ENCODE measurements at places on chromosomes 11 and 22.

DNA sequence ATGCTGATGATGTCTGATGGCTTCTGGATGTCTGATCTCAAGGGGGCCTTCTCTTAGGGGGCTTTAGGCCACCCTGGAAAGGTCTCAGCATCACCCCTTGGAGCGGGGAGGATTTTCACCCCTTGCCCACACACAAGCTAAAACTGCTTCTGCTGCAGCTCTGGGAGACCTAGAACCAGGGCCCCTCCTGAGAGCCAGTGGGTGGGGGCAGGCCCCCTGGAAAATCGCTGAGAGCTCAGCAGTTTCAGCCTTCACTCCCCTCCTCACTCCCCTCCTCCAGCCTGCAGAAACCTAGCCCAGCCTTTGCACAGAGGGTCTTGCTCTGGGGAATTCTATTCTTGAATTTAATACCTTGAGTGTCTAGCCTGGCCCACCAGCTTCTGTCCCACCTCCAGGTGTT lies 17.2 kb downstream of the CD6 start:
- DNase-seq = no peak

DNA sequence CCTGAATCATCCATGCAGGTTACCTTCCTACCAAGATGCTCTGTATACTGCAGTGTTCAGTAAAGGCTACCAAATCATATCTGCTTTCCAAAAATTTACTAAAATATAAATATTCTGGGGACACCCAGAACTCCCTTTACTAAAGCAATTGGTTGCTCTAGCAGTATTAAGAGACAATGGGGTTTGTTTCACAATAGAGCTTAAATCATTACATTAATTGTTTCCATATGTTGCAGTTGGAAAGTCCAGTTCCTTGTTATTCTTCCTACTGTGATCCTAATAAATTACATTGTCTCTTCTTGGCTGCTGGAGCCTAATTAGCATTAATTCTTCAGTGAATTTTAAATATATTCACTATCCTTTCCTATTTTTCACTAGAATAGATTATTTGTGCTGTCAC lies 316.0 kb upstream of the MTNR1B start:
- no peak for DNase-seq

DNA sequence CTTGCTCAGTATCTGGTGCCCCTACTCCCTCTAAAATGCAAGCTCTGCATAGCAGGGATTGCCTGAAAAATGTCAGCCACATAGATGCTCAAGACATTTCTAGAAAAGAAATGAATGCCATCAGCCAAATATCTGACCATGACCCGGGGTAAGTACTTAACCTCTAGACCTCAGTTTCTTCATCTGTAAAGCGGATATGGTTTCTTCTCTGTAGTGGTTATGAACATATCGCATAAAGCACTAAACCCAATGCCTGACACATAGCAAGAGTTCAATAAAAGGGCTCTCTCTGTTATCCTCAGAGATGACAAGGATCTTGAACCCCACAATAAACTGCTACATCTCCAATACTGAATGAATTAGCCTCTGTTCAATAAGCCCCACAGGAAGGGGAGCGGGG lies 122.6 kb downstream of the ABTB2 start:
- no peak for DNase-seq

DNA sequence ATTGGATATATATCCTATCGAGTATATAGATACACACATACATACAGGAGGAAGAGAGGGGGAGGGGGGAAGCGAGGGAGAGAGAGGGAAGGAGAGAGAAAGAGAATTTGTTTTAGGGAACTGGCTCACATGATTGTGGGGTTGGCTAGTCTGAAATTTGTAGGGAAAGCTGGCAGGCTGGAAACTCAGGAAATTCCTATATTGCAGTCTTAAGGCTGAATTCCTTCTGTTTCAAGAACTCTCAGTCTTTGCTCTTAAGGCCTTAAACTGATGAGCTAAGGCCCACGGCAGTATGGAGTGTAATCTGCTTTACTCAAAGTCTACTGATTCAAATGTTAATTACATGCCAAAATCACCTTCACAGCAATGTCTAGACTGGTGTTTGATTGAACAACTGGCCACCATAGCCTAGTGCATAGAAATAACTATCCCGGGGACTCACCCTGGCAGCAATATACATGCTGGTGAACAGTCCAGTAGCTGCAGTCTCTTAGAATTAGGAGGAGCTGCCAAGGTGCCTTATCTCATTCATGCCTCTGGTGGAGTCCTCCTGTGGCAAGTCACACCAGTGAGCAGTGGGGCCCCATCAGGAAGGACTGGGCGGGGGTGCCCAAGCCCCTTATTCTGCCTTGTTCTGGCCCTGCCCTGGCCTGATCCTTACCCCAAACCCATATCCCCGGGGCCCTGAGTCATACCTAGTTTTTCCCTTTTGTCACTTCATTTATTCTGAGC lies 59.7 kb upstream of the AMPD3 start:
- no peak for DNase-seq

- no peak for DNase-seq
These were observed 39.1 kb upstream of the LIPT2 start for GRCh38 chr11:74532501-74533246.

- DNase-seq = no peak
These were observed 15.4 kb downstream of the P2RY6 start for GRCh38 chr11:73287400-73288101.

DNA sequence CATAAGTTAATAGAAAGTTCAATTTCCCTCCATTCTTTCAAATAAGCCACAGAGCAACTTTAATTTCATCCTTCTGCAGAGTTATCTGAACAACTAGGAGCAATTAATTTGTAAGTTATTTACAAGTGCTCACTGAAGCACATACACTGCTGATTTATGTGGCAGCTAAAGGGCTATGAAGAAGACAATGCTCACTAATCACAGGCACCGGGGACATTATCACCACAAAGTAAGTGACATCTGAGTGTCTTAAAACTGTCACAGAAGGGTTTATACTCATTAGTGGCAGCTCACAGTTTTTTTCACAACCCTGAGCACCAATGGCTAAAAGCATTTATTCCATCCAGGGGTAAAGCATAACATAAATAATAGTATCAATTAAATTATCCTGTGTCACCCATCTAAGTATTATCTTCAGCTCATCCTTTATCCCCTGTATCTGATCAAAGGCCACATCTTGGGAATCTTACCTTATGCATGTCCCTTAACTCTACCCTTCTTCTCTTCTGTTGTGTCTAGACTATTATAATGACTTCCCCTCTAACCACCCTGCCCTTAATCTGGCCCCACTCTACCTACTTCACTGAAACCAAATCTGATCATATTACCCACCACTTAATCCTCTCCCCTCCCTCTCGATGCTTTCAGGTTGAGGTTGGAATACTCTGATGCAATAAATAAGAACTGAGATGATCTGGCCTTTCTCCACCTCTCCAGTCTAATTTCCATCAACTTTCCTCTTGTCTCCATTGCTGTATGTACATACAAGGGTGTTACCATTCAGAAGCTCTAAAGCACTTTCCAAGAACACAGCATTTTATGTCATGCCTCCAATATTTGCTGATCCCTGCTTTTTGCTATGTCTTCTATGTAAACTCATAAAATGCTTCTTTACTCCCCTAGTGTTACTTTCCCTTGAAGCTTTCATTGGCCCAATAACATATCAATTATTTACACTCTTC lies 252.7 kb downstream of the CASP12 start:
- DNase-seq = no peak

GRCh38 chr11:114180301-114181055 lies 115.7 kb upstream of the NNMT start:
- peak; percentile 18 for DNase-seq

DNA sequence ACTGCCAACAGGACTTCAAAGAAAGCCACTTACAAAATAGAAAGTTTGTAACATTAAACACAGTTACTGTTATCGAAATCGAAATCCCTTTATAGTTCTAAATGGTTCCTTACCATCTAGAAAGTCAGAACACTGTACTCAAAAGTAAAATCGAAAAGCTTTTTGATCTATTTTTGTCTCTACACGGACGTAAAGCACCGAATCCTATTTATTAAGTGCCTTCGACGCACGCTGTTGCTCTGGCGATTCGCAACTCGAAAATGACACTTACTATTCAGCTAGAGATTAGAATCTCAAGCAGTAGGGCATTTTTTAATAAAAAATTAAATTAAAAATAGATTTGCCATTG lies 78.3 kb downstream of the LARGE1 start:
- no peak for DNase-seq

DNA sequence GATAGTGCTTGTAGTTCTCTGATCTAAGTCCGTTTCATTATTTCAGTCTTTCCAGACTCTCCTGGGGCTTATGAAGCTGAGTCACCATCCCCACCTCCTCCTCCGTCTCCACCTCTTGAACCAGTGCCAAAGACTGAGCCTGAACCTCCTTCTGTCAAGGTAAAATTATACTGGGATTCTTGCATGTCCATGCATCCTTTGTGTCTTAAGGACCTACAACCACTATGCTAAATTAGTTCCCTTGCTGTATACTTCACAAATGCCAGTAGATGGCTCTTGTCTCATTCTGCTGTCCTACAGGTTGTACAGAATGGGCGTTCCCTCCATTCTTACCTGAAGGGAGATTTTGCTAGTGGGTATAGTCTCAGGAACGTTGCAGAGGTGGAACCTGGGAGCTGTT lies 42.2 kb downstream of the POLD3 start:
- peak; percentile 44 for DNase-seq

- DNase-seq = peak; percentile 81
These were observed 85.2 kb downstream of the CCDC81 start for GRCh38 chr11:86459682-86460460.

DNA sequence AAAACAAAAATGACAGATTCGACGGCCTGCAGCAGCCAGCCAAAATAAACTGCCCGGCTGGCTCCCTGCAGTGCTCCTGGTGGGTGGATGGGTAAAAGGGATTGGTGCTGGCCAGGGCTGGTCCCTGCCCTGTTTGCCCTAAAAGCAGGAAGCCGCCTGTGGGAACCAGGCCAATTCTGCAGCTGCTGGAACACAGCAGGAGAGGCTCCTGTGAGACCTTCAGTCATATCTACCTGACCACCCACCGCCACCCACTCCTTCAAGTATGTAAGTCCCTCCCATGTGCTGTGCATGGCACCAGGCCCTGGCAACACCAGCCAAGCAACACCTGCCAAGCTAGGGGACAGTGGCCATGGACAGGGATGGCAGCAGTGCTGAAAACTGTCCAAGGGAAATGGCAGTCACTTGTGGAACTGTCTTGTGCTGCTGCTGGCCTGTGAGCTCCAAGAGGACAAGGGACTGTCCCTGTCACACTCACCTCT lies 48.7 kb upstream of the ARFGAP3 start:
- no peak for DNase-seq

DNA sequence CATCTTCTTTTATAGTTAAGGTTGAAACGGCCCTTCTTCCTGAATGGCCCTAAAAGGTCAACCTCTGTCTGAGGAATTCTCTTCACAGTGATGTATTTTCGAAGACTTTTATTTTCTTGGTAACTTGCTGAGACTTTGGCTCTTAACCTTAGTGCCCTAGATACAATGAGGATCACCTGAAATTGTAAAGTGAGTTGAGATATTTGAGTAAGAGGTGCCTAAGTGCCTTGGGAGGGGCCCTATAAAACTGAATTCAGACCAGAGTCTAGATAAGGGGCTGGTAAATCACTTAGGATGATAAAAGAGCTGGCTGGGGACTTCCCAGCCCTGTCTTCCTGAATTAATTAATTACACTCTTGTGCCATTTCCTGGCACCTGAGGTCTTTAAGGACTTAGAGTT lies 505.6 kb upstream of the KIRREL3 start:
- no peak for DNase-seq

DNA sequence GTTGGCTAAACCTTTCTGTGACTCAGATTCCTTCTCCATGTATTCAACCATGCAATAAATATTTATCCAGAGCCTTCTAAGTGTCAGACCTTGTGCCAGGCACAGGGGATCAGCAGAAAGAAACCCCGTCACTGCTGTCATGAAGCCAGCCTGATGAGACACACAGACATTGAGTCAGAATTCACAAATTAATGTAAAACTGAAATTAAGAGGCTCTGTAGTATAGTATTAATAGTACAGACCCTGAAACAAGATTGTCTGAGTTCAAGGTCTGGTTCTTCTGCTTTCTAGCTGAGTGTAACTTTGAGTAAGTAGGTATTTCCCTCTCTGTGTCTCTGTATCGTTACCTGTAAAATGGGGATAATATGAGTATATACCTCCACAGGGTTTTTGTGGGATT lies 46.9 kb downstream of the ME3 start:
- no peak for DNase-seq

DNA sequence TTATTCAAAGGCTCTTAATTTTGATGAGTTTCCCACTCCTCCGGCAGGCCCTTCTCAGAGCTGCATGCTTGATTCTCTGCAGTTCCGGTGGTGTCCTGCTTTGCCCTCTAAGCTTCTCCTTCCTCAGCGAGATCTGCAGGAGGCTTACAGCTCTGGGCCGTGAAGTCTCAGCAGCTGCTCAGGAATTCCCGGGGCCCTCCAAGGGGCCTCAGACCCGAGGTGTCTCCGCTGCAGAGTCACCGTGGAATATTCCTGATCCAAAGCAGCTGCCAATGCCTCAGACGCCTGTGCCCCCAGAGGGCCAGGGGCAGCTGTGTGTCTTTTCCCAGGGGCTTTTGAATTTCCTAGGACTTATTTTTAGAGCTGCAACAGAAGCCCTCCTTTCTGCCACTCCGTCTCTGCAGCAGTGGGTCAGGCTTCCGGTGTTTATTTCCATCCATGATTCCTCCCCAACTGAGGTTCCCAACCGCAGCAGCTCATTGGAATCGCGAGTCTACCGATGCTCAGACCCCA lies 37.2 kb downstream of the RPS6KA4 start:
- DNase-seq = no peak

Measured in AG08395 (cell line).